ENCODE measurements at places on chromosomes 6 and 20.

GRCh38 chr6:115004982-115005381 is 662.2 kb upstream of the HS3ST5 start:
- no peak for DNase-seq

GRCh38 chr6:107731422-107732319 is 92.4 kb downstream of the SCML4 start:
- no peak for DNase-seq

GRCh38 chr20:11409561-11409960 is 508.1 kb upstream of the BTBD3 start:
- DNase-seq, result no peak

GRCh38 chr6:111430605-111431376 is 52.2 kb downstream of the REV3L start:
- no peak for DNase-seq

DNA sequence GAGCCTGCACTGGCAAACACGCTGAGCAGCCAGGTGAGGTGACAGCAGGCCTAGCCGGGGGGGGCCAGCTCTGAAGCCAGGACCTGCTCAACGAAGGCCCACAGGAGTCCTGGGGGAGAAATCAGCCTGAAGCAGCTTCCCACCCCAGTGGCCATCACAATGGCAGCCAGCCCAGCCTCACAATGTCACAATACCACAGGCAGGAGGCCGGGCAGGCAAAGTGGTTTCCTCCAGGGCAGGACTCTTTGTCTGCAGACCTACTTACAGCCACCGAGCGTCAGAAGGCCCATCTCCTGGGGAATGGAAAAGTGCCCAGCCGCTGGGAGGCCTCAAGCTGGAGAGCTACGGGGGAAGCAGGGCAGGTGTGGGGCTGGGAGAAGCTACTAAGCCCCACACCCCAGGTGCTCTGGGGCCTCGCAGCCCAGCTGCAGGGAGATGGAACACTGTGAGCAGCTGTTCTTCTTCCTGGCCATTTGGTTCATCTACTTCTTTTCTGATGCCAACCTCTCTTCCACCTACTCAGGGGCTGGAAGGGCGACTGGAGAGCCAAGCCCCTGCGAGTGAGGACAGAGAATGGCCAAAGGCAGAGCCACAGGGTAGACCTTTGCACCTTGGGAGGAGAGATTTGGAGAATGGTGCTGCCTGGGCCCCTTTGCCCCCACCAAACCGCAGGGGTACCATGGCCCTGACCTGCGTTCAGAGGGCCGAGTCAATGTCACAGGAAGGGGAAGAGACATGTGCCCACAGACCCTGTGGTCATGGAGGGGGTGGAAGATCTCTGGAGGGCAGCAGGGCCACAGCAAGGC is 22.3 kb upstream of the AVP start:
- no peak for DNase-seq

- no peak for DNase-seq
These were observed 103.6 kb downstream of the JPH2 start for GRCh38 chr20:44083220-44083933.
